ENCODE measurements at places on chromosomes 7 and 10. TPM values are rescaled to one million over a fixed set of nuclear protein-coding genes. Genes with fewer than 3 reads are reported as not detected.

- peaks cover 13% of the 10 kb centered on the region for H3K4me1 ChIP-seq
- peak overlapping the region; percentile 17 for H3K27ac ChIP-seq
- H3K27me3 ChIP-seq = no peaks in the 10 kb centered on the region
Measured at GRCh38 chr7:44408596-44408995, 81.9 kb downstream of the NUDCD3 start.

- H3K36me3 ChIP-seq = no peaks in the 10 kb centered on the region
- no peak for DNase-seq
- H3K4me3 ChIP-seq = no peak overlapping the region
- H3K27ac ChIP-seq = no peak overlapping the region
Measured at GRCh38 chr10:78828647-78829539, 239.9 kb upstream of the ZMIZ1 start.

DNA sequence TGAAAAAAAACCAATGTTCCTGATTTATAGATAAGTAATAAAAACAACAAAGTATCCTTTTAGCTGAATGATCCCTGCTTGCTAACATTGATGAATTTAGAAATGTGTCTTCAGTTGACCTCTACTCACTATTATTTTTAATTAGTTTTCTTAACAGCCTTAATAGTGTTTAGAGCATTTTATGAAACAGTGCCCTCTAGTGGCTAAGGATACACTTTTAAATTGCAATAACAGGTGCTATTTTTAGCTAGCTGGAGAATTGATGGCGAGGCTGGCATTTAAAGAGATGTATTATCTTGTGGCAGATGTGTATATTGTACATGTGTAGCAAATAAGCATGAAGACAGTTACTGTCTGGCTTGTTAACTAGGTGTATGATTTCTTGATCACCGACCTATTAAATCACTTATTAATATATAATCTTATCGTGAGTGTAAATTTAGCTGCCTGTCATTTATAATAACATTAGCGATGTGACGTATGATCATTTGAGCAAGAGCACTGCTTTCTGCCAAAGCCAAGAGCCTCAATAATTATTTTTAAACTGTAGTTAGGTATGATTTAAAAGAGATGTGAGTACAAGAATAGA is 451.9 kb downstream of the DPP6 start:
- no peak overlapping the region for H3K4me3 ChIP-seq
- no peak for DNase-seq
- H3K36me3 ChIP-seq = no peaks in the 10 kb centered on the region
- no peaks in the 10 kb centered on the region for H3K27me3 ChIP-seq

DNA sequence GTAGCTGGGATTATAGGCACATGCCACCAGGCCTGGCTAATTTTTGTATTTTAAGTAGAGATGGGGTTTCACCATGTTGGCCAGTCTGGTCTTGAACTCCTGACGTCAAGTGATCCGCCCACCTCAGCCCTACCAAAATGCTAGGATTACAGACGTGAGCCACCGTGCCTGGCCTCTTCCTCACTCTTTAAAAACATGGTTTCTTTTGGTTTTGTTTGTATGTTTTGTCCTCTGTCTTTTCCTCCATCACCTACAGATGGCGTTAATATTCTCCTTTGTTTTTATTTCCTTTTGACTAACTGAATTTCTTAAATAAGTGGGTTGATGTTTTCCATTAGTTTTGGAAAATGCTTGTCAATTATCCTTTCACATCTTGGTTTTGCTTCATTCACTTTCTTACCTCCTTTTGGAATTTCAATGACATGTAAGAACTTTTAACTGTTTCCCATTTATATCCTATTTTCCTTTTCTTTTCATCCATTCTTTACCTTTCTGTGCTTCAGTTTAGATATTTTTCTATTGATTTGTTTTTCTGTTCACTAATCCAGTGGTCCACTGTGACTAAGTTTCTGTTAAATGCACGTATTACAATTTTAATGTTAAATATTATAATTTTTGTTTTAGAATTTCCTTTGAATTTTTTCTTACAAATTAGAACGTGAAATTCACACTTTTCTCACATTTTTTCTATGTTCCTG is 104.1 kb downstream of the ZNF467 start:
- DNase-seq = no peak
- no peak overlapping the region for H3K4me3 ChIP-seq
- no peaks in the 10 kb centered on the region for H3K4me1 ChIP-seq

DNA sequence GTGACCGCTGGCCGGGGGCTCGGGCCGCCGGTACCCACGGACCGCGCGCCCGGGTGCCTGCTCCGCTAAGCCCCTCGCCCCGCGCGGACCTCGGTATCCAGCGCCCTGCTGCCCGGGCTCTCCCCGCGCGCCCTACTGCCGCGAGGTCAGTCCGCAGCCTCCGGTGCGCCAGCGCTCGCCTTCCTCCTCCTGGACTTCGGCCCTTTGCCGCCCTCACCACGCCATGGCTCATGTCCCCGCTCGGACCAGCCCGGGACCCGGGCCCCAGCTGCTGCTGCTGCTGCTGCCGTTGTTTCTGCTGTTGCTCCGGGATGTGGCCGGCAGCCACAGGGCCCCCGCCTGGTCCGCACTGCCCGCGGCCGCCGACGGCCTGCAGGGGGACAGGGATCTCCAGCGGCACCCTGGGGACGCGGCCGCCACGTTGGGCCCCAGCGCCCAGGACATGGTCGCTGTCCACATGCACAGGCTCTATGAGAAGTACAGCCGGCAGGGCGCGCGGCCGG is 483 bp downstream of the GDF10 start:
- H3K27ac ChIP-seq = peak overlapping the region; percentile 21
- peak overlapping the region; percentile 38 for H3K4me3 ChIP-seq
- peaks cover 23% of the 10 kb centered on the region for H3K4me1 ChIP-seq
- H3K27me3 ChIP-seq = no peaks in the 10 kb centered on the region
- DNase-seq = no peak
- no peaks in the 10 kb centered on the region for H3K36me3 ChIP-seq

- H3K27ac ChIP-seq = peak overlapping the region; percentile 82
- H3K27me3 ChIP-seq = no peaks in the 10 kb centered on the region
- peak; percentile 74 for DNase-seq
- no peak overlapping the region for H3K4me3 ChIP-seq
Measured at GRCh38 chr10:113958631-113959382, 84.9 kb upstream of the ADRB1 start.

- no peak for DNase-seq
- no peaks in the 10 kb centered on the region for H3K4me1 ChIP-seq
- no peaks in the 10 kb centered on the region for H3K36me3 ChIP-seq
- no peak overlapping the region for H3K4me3 ChIP-seq
- no peaks in the 10 kb centered on the region for H3K27me3 ChIP-seq
Measured at GRCh38 chr7:106356-106755, 86.0 kb upstream of the FAM20C start.

- H3K27ac ChIP-seq = no peak within 1 kb of the TSS
- no peaks in the 10 kb centered on the region for H3K27me3 ChIP-seq
- no peaks in the 10 kb centered on the region for H3K4me1 ChIP-seq
- H3K36me3 ChIP-seq = no peaks in the 10 kb centered on the region
- H3K4me3 ChIP-seq = peak within 1 kb of the TSS; percentile 64
Measured at GRCh38 chr7:134126966-134127848, at the start of gene LRGUK. Gene LRGUK (plus strand): TSS chr7:134127340. CDS start chr7:134127368, 28 bp downstream.

DNA sequence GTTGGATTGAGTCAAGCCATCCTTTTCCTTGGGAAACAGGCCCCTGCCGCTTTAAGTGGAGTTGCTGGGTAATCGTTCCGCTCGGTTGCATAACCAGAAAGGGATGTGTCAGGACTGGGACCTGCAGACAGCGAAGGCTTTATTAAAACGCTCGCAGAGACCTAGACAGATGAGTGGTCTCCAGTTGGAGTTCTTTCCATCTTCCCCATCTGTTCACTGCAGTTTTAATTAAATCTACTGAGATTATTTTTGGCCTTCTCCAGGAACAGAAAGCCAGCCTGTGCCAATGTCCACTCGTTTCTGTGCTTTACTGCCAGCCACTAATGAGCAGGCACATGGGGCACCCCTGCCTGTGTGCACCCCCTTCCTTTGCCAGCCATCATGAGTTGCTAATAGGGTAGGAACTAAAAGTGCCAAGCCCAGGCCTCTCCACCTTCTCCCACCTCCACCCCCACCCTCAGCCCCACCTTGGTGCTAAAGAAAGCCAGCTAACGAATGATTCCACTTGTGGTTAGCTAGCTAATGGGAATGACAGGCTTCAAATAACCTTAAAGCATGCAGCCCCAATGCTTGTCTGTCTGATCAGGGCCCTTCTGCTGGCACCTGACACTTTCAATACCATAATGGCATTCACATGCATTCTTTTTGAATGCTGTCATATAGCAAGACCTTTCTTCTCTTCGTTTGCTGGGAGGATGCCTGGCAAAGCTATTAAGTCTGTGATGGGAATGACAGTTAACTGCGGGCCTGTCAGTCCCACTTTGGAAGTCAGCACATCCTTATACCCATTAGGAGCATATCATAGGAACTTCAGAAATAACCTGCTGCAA is 556.8 kb upstream of the GALNT17 start:
- no peak overlapping the region for H3K27ac ChIP-seq
- no peak overlapping the region for H3K4me3 ChIP-seq
- no peaks in the 10 kb centered on the region for H3K27me3 ChIP-seq

DNA sequence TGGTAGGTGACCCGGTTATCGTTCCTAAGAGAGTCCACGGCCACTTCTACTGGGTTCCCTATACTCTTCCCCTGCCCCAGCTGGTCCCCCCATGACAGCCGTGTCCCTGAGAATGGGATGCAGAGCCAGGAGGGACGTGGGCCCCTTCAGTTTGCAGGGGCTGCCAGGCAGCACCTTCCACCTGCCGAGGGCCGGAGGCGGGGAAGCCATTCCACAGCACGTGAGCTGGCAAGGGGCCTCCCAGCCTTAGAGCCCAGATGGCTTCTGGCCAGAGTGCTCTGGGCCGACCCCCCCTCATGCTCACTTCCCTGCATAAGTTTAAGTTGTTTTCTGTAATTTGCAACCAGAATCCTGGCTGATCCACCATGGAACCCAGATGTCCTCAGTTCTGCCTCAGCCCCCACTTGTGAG is 39.0 kb downstream of the DIP2C start:
- H3K27ac ChIP-seq = peak overlapping the region; percentile 77
- H3K36me3 ChIP-seq = no peaks in the 10 kb centered on the region
- no peak for DNase-seq
- peak overlapping the region; percentile 34 for H3K4me3 ChIP-seq
- no peaks in the 10 kb centered on the region for H3K27me3 ChIP-seq

- no peaks in the 10 kb centered on the region for H3K36me3 ChIP-seq
- H3K27ac ChIP-seq = no peak overlapping the region
- no peaks in the 10 kb centered on the region for H3K27me3 ChIP-seq
- no peaks in the 10 kb centered on the region for H3K4me1 ChIP-seq
- H3K4me3 ChIP-seq = no peak overlapping the region
Measured at GRCh38 chr10:48577158-48577557, 27.7 kb downstream of the ARHGAP22 start.

DNA sequence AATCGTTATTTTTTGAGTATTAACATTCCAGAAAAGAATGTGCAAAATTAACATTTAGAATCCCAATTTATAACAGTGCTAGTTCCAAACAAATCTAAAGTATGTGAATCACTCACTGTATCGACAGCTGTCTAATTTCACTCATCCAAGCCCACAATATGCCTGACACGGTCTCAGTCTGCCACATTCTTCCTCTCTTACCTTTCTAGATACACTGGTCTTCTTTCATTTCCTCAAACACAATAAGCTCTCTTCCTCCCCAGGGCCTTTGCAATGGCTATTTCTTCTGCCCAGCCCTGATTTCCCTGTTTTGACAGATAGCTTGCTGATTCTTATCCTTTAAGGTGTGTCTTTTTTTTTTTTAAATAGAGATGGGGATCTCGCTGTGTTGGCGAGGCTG is 48.8 kb downstream of the UBE2H start:
- no peak for DNase-seq
- H3K4me1 ChIP-seq = peaks cover 56% of the 10 kb centered on the region
- H3K27ac ChIP-seq = no peak overlapping the region
- H3K27me3 ChIP-seq = no peaks in the 10 kb centered on the region

DNA sequence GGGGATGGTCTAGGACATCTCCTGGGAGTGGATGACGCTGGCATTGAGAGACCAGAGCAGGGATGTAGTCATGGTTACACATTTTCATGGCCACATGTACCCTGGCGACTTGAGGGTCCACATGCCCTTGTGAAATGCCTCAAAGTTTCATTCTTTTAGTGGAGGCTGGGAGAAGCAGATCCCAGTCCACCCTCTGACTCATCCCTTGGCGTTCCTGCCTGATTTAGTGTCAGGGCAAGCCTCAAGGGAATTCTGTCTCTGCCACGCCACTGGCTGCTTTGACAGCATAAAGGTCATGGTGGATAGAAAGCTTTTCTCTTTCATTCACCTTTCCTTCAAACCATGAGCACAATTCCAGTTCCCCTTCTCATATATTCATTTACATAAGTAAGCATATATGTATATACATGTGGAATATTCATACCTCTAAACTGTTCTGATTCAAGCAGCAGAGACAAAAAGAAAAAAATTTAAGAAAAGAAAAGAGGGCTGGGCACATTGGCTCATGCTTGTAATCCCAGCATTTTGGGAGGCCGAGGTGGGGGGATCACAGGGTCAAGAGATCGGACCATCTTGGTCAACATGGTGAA is 21.8 kb upstream of the KIF5B start:
- no peak overlapping the region for H3K27ac ChIP-seq
- no peaks in the 10 kb centered on the region for H3K36me3 ChIP-seq
- no peaks in the 10 kb centered on the region for H3K27me3 ChIP-seq
- peak; percentile 72 for DNase-seq
- H3K4me1 ChIP-seq = no peaks in the 10 kb centered on the region

- no peaks in the 10 kb centered on the region for H3K27me3 ChIP-seq
- DNase-seq = no peak
- no peak overlapping the region for H3K4me3 ChIP-seq
- H3K4me1 ChIP-seq = peaks cover 23% of the 10 kb centered on the region
Measured at GRCh38 chr10:13337128-13337826, 10.8 kb downstream of the SEPHS1 start.

- no peaks in the 10 kb centered on the region for H3K36me3 ChIP-seq
- no peaks in the 10 kb centered on the region for H3K4me1 ChIP-seq
- no peak for DNase-seq
Measured at GRCh38 chr7:44537442-44537841, 3.7 kb downstream of the NPC1L1 start.

IFIT3 gene
- 6.3 TPM for total RNA-seq

EVX1 gene
- total RNA-seq = not detected

NOS3 gene
- 14.5 TPM for total RNA-seq

SLC26A4 gene
- 0.51 TPM for total RNA-seq

LSM5 gene
- total RNA-seq = 26.8 TPM

SLC35G1 gene
- 3.5 TPM for total RNA-seq

NKX1-2 gene
- total RNA-seq = not detected

INSYN2A gene
- not detected for total RNA-seq

TACR2 gene
- 0.24 TPM for total RNA-seq

LAMTOR4 gene
- total RNA-seq = 153 TPM

TMEM196 gene
- total RNA-seq = not detected

SPDYE6 gene
- not detected for total RNA-seq

PNLIP gene
- not detected for total RNA-seq

Measured in right atrium auricular region (tissue), 2 donors.